ENCODE measurements at places on chromosomes 5 and 9.

DNA sequence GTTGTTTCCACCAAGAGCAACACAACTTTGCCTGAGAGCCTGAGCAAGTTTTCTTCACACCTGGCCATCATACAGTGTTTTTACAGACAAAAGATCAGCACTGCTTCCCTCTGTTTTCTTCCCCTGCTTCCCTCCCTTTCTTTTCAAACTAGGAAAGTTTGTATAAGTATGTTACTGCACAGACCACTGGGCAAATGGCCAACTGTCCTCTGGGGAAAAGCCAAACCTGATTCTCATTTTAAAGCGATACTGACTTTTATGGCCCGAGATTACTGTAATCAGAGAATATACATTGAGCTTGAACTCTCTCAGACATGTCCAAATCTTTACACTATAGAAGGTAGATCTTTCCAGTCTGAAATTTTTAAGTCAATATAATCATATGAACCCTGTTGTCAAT is 415.0 kb downstream of the NFIB start:
- DNase-seq, result no peak

GRCh38 chr9:120857902-120858301 is 15.2 kb upstream of the PSMD5 start:
- no peak for DNase-seq

- DNase-seq, result no peak
Observed at GRCh38 chr5:14309878-14310531, 166.9 kb downstream of the TRIO start.

DNA sequence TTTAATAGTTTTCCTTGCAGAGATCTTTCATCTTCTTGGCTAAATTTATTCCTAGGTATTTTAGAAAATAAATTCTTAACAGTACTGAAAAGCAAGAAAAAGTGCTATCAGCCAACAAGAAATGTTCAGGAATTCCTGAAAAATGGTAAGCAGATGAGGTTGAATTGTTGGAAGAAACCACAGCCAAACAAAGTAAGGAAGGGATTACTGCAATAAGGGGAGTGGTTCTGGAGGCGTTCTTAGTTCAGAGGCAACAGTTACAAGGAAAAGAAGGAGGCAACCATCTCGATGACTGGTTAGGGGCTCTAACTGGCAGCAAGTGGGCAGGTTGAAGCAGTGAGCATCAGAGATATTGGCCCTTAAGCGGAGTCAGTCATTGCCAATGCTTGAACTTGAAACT is 12.8 kb upstream of the OR13J1 start:
- no peak for DNase-seq

GRCh38 chr9:137034039-137034708 is 2.3 kb upstream of the FUT7 start:
- no peak for DNase-seq

DNA sequence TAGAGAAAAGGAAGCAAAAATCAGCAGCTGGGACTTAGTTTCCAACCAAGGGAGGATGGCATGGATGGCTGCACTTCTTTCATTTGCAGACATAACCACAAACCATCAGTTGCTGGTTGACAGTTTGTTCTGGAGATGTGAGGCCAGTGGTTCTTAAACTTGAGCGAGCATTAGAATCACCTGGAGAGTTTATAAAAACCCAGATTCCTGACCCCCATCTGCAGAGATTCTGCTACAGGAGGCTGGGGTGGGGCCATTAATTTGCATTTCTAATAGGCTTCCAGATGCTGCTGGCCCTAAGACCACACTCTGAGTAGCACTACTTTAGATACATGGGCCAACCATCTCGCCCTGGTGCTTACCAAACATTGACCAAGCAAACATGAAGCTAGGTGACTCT is 60.8 kb downstream of the MARCHF3 start:
- no peak for DNase-seq
